SK-N-SH (cell line): ENCODE measurements at places on chromosomes 2 and 18. TPM values are rescaled to one million over a fixed set of nuclear protein-coding genes. Genes with fewer than 3 reads are reported as not detected.

The PLB1 gene
- polyA plus RNA-seq = 0.10 and 0.39 TPM in 2 replicates

The RAD51AP2 gene
- polyA plus RNA-seq = 0.02 TPM in 1 of 2 replicates, not detected in the other

The PTPRN gene
- 7.4 and 9.5 TPM in 2 replicates for polyA plus RNA-seq

The CACNB4 gene
- polyA plus RNA-seq = 0.10 and 0.18 TPM in 2 replicates

The CBLN2 gene
- 0.28 and 0.37 TPM in 2 replicates for polyA plus RNA-seq

The LRP2 gene
- not detected in 2 replicates for polyA plus RNA-seq

The MYL12B gene
- 555 and 645 TPM in 2 replicates for polyA plus RNA-seq

The YES1 gene
- 6.7 and 7.9 TPM in 2 replicates for polyA plus RNA-seq

The PKDCC gene
- polyA plus RNA-seq = 16.0 and 19.5 TPM in 2 replicates

The MEP1B gene
- polyA plus RNA-seq = not detected in 2 replicates

The COPS7B gene
- 60.5 and 92.7 TPM in 2 replicates for polyA plus RNA-seq

The DLGAP1 gene
- not detected in 2 replicates for polyA plus RNA-seq

The KHK gene
- polyA plus RNA-seq = 6.5 and 10.3 TPM in 2 replicates

The LONRF2 gene
- polyA plus RNA-seq = 2.0 and 2.4 TPM in 2 replicates

The GALR1 gene
- not detected in 2 replicates for polyA plus RNA-seq

The M1AP gene
- 0.02 and 0.03 TPM in 2 replicates for polyA plus RNA-seq

The NEUROD1 gene
- polyA plus RNA-seq = 0.02 and 0.03 TPM in 2 replicates

The MROH2A gene
- 0.02 TPM in 1 of 2 replicates, not detected in the other for polyA plus RNA-seq

The ASPRV1 gene
- polyA plus RNA-seq = 0.20 and 0.23 TPM in 2 replicates

The MLPH gene
- 84.8 and 93.6 TPM in 2 replicates for polyA plus RNA-seq
